ENCODE measurements at places on chromosomes 6 and 20. TPM values are rescaled to one million over a fixed set of nuclear protein-coding genes. Genes with fewer than 3 reads are reported as not detected.

- no peak for DNase-seq
These were observed 140.7 kb downstream of the TAF4 start for GRCh38 chr20:61924858-61925554.

DNA sequence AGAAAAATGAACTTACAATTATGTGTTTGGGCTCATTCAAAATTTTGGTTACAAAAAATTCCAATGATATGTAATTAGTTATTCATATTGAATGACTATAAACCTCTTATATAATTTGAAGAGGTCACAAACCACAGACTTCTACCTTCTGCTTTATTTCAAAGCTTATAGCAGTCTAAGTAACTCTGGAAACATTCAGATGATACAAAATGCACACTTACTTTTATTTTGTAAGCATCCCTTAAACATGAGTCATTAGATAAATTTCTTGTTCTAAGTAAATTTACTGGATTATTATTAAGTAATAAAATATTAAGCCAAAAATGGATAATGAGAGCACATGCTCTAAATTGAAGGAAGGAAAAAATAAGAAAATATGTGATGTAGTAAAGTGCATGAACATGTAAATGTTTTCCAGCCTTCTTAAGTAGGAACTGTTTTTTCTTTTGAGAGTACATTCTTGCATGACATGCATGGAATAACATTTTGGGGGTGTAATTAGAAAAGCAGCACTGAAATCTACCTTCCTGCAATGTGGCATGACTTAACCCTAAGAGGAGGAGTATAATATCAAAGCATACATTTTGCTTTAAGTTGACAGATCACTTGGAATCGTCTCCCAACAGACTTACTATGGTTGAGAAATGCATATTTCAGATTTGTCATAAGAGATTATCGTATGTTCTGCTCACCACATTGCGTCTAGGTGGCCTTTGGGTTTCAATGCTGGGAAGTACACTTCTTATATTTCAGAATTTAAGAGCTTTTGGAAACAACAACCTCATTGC lies 372.7 kb upstream of the HSF2 start:
- no peak for DNase-seq

- no peak for DNase-seq
These were observed 47.9 kb downstream of the FOXO3 start for GRCh38 chr6:108608453-108609275.

- DNase-seq, result no peak
These were observed 48.1 kb upstream of the BMP2 start for GRCh38 chr20:6719369-6719721.

GRCh38 chr6:21769968-21770367 lies 176.4 kb downstream of the SOX4 start:
- no peak for DNase-seq

DNA sequence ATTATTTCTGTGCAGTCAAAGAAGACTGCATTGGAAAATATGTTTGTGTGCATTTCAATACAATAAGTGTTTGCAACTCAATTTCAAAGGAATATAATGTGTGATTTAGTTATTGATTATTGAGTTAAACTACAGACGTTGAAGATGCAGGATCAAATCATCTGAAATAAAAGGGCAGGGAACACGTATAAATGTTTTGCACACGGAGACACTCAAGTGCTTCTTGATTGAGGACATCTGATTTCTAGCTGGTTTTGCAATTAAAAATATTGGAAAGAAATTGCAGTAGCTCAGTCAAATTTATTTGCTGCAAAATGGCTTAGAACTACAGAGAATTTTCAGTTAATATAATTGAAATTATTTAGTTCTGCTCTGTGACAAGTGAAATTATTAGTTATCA lies 412.7 kb downstream of the UTRN start:
- no peak for DNase-seq

Gene DNAH8
- total RNA-seq, result not detected
